ENCODE measurements at places on chromosomes 13 and 19.

DNA sequence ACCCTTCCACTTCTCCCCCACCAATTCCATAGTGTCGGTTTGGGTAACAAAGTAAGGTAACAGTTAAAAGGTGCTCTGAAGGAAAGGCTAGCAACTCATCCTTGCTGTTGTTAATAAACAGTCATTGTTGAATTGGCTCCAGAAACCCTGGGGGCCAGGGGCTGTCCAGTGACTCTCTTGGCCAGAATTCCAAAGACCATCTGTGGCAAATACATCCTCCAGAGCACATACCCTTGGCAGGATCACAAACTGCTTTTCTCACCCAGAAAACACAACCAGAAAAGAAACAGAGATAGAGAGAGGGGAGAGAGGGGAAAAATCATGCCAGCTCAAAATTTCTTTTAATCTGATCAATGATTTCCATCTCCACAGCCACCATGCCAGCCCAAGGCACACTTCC lies 22.1 kb downstream of the CACNA1A start:
- no peak for DNase-seq

DNA sequence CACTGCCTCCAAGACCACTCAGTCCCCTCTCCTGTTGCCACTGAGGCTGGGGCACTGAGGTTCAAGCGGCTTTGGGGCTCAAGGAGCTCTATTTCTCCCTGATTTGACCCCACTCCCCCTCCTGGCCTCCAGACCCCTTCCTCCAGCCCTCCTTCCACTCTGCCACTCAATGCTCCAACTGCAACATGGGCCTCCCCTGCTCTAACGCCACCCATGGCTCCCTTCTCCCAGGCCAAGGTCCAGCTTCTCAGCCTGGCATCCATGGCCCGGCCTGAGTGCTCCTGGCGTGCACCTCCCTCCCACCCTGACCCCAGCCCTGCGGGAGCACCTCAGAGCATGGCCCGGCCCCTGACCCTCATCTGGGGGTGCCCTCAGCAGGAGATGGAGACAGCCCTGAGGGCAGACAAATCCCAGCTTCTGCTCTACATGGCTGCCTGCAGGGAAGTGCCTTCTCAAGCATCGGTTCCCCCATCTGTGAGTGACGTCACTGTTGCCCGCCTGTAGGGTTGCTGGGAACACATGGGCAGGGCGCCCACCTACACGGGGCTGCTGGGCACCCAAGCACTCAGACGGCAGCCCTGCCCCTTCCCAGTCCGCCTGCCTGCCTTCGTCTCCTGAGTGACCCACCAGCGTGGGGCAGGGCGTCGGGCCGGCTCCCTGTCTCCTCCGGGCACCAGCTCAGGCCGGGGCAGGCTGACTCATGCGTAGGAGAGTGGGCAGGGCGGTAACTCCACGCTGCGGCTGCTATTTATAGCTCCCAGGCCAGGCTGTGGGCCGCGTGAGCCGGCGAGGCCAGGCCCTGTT lies 1.6 kb upstream of the DIRAS1 start:
- DNase-seq, result peak; percentile 58

GRCh38 chr13:63542770-63543169 lies 2127.1 kb upstream of the PCDH20 start:
- DNase-seq, result no peak

- DNase-seq, result no peak
Measured at GRCh38 chr13:26525528-26525927, 32.0 kb upstream of the WASF3 start.

DNA sequence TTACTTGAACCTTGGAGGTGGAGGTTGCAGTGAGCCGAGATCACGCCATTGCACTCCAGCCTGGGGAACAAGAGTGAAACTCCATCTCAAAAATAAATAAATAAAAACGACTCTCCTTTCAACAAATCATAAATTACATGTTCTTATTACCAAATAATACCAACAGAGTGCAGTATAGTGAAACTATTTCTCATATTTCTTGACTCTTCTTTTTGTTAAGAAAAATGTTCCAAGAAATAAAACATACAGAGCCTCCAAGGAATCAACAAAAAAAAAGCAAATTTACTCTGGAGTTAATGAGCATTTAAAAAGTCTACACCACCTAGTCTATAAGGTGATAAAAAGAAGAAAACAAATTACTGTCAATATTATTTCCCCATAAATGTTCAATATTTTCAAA lies 188.8 kb downstream of the KLF12 start:
- no peak for DNase-seq

DNA sequence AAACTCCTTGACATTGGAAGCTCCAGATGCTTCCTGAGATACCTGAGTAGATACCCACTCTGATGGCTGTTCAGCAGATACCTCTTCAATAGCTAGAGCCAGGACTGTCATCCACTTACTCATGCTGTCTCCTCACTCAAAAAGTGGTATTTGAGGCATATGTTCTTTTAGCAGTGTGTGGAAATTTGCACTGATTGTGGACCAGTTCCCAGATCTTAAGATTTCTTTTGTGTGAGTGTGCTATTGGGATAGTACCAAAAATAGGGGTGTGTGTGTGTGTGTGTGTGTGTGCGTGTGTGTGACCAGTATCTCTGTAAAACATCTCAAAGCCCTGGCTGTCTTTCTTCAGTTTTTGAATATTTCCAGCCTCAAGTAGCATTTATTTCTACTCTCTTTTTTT lies 108.3 kb downstream of the SLITRK5 start:
- no peak for DNase-seq

- DNase-seq, result peak; percentile 44
Measured at GRCh38 chr13:51148952-51149573, 38.0 kb upstream of the C13orf42 start.

DNA sequence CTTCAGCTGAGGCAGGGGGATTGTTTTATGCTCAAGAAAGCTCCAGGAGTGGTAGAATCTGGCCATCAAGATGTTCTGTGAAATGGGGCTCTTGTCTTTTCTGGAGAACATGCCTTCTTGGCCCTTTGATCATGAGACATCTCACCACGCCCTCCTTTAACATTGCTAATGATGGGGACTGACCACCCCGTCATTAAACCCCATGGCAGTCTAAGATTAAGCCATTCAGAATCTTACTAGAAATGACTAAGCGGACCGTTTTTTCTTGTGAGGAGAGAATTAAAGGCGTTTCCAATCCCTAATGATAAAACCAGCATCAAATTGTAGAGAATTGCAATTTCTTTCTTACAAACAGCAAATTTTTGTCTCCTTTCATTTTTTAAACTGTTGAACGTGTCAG lies 89.4 kb downstream of the COL4A2 start:
- DNase-seq, result peak; percentile 78

- DNase-seq, result peak; percentile 100
Measured at GRCh38 chr19:46975925-46976782, 43.5 kb upstream of the NPAS1 start.

DNA sequence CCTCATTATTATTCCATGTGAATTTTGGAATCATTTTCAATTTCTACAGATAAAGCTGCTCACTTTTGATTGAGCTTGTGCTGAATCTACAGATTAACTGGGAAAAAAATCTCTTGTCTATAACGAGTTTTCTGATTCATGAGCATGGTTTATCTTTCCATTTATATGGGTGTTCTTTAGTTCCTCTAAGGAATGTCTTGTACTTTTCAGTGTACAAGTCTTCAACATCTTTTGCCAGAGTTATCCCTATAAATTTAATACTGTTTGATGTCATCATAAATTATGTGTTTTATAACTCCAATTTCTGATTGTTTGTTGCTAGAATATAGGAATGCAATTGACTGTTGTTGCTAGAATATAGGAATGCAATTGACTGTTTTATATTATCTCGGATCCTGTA lies 533.8 kb downstream of the OLFM4 start:
- DNase-seq, result no peak

DNA sequence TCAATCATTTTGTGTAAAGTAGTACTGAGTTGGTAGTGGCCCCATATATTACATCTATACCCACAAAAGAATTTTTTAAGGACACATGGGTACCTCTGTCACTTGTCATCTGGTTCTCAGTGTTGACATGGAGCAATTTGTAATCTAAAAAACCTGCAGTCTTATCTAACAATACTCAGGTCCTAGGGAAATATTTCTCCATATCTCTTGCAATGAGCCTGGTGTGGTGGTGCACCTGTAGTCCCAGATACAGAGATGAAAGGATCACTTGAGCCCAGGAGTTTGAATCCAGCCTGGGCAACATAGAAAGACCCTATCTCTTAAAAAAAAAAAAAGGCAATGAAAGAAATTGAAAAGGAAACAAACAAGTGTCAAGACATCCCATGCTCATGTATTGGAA lies 70.7 kb upstream of the ZNF30 start:
- no peak for DNase-seq

DNA sequence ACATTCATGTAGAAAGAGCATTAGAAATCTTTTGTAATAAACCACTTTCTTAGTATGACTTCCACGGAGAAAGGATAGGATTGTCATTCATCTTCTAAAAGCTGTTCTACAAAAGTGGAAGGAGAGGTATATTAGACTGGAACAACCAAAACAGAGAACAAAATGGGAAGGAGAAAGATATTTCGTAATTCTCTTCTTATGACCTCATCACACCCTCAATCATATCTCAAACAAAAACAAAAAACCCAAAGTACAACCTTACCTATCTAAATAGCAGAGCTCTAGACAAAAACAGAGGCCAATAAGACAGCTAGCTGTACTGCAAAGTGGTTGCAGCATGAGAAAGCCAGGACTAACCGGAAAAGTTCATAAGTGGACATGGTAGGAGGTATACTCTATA lies 46.3 kb downstream of the DACH1 start:
- no peak for DNase-seq

All from retinal pigment epithelial cell (primary cell).